ENCODE measurements at places on chromosomes 16 and 17. TPM values are rescaled to one million over a fixed set of nuclear protein-coding genes. Genes with fewer than 3 reads are reported as not detected.

The SLC16A5 gene
- total RNA-seq = 37.3 TPM

The SLC5A10 gene
- total RNA-seq = under 0.01 TPM

The KCNJ12 gene
- total RNA-seq = 1.4 TPM

The TP53TG3C gene
- total RNA-seq = not detected

The MYH13 gene
- total RNA-seq = not detected

The TMEM235 gene
- total RNA-seq = not detected
